NCI-H1436 treated with DMSO at 0.1 percent for 48 hours (cell line): ENCODE measurements at places on chromosomes 3 and 15.

DNA sequence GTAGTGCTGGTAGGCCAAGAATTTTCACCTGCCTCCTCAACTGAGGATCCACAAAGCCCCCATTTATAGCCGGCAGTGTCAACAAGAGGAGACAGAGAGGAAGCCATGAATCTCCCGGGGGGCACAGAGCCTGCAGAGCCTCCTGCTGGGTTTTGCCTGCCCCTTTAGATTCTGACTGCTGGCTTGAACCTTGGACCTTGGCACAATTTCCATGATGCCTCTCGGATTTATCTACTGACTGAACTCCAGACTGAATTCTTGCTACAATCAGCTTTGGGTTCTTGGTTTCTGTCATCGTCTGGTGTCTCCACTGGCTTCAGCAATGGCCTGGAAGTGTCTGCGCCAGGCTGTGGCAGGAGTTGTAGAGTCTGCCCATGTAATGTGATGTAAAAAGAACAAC lies 80.7 kb downstream of the GPR156 start:
- DNase-seq, result no peak

DNA sequence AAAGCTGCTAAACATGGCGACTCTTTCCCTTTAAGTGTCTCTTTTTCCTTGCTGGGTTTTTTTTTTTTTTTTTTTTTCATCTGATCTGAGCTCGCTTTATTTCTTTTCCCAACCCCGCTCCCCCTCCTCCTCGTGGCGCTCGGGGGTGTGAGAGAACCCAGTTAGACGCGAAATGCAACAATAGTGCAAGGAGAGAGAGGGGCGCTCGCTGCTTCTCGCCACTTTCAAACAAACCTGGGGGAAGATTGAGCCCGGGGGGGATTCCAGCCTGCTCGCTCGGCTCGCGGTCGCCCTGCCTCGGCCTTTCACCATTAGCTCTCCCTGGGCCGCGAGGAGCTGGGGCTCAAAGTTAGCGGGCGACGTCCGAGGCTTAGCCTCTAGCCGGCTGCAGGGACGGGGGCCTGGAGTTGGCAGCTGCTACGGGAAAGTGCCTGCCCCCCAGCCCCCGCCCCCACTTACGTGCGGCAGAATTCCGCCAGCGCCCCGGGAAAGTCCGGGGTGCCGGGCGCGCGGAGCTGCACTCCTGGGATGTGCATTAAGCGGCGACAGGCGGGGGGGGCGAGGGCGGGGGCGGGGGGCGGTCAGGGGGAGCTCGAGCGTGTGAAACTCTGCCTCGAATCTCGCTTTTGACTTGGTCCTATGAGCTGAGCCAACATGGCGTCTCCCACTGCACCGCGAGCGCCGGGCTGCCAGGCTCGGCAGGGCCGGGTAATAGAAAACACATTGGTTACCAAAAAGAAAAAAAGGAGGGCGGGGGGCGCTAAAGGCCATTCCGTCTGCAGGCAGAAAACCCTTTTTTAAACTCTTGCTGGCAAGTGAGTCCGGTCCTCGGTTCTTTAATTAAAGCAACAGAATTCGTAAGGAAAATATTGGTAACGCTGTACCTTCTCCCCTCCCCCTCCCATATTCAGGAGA lies 10.4 kb downstream of the NR2F2 start:
- no peak for DNase-seq

GRCh38 chr3:138440596-138440995 lies 6.2 kb downstream of the ESYT3 start:
- no peak for DNase-seq

DNA sequence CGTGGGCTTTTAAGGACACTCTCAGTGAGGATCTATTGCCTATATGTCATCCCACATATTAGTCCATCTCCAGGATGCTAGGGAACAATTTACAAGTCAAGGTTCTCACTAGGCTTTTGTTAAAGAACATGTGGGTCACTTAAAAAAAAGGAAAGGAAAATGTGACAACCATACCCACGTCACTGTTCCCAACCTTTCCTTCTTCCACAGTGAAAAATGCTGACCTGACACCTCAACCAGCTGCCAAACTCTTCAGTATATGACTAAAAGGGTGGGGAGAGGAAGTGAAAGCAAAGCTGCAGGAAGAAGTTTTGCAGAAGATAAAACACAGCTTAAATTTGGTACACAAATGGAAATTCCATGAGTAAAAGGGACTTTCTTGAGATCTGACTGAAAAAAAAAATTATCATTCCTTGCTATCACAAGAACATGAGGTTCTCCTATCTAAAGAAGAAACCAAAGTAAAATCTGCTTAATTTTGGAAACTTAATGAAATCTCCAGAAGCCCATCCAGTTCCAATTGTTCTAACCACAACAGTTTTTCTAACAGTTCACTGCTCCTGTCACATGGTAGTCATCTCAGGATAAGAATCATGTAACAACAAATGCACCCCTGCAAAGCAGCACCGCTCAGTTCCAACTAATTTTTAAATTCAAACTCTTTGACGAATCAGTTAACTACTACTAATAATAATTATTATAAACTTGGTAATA lies 117.0 kb upstream of the TSPAN3 start:
- no peak for DNase-seq

- no peak for DNase-seq
Measured at GRCh38 chr3:76731471-76731870, 308.4 kb upstream of the ROBO2 start.

DNA sequence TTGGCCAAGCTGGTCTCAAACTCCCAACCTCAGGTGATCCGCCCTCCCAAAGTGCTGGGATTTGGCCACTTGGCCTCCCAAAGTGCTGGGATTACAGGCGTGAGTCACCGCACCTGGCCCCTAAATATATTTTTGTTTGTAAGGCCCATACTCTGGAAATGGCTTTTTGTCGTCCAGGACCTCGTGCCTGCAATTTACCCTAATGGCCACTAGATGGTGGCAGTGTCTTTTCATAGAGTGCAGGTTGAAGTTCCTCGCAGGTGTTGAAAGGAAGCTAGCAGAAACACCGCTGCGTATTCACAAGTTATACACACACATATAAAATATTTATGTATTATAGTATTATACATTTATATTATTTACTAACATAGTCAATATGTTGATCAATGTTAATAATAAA lies 97.2 kb downstream of the LRTM1 start:
- no peak for DNase-seq

DNA sequence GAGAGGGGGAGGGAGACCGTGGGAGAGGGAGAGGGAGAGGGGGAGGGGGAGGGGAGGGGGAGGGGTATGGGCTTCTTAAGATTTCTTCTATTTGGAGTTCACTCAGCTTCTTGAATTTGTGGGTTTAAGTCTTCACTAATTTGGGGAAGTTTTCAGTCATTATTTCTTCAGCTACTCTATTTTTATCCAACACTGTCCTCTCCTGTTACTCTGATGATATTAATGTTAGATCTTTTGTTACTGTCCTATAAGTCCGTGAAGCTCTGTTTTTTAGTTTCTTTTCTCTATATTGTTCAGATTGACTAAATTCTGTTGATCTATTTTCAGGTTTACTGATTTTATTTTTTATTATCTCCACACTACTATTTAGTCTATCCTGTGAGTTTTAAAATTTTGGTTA lies 351.5 kb upstream of the TPM1 start:
- no peak for DNase-seq

DNA sequence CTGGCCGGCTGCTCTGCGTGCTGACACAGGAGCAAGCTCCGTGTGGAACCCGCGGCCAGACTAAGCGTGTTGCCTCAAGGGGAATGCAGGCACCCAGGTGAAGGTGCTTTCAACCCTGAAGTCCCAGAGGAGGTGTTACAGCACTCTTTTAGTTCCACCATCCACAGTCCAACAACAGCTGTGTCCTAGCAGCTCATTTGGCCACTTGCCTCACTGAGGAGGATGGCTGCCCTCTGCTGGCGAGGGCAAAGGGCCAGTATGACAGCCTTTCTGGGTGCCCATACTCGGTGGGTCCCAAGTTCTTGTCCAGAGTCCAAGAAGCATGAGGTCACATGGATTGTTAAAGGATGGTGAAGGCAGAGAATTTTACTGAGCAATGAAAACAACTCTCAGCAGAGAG lies 87.8 kb downstream of the C3orf85 start:
- no peak for DNase-seq

DNA sequence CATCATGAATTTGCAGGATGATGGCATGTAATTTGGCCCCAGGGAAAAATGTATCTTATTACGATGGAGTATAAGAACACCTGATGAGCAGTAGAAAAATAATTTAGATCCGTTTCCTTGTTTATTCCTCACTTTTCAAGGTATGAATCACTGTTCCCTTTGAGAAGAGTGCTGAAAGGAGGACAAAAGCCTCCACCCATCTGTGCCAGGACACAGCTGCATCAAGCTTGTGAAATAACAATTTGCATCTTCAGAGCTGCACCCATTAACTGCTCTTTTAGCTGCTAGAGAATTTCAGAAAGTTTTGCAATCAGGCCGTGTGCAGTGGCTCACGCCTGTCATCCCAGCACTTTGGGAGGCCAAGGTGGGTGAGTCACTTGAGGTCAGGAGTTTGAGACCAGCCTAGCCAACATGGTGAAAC lies 9.6 kb downstream of the CLDND1 start:
- no peak for DNase-seq

DNA sequence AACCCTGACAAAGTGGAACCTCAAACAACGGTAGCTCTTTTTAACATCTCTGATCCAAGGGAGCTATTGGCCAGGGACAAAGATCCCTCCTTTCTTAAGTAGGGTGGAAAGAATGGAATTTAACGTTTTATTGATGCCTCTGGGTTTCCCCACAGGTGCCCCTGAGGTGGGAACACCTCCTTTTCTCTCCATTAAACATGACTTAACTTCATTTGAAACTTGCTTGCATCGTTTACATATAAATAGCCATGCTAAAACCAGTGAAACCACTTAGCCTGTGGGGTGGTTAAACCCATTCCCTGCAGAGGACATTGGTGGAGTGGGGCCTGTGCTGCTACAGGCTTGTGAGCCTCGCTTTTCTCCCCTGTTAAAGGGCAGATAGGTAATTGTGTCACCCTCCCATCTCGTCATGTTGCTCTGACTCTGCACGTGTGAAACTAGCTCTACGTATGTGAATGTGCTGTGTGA lies 9.7 kb downstream of the CGNL1 start:
- no peak for DNase-seq

- no peak for DNase-seq
Measured at GRCh38 chr15:40092979-40093869, 15.5 kb downstream of the BMF start.

DNA sequence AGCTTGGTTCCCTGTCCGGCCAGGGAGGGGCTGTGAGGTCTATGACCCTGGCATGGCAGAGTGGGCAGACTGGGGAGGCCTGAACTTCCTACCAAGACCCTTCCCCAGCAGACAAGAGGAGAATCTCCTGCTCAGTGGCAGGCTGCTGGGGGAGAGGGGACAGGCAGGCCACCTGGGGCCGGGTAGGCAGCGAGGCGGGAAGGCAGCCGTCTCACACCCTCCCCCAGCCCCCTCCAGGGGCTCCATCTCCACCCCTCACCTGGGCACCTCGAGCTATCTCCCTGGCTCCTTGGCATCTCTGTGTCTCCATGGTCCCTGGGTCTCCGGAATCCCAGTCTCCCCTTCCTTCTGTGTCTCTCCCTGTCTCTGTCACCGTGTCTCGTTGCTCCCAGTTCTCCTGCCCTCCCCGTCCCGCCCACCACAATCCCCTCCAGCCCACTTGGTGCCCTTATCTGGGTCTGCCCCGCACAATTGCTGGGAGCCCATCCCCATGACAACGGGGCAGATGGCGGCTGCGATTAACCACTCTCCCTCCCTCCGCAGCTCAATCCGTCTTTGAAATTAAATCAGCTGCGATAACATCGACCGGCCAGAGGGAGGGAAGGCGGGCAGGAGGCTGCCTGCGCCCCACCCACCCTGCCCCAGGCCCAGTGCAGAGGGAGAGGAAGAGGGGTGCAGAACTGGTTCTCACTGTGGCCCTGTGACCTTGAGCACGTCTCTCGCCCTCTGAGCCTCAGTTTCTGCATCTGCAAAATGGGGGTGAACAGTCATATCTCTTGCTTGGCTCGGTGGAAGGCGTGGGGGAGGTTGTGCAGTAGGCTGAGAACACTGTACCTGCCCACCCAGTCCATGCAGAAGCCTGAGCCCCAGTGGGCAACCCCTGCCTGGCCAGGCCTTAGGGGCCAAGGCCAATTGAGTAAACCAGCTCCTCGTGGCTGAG lies 9.6 kb downstream of the DNAJB8 start:
- DNase-seq, result no peak

GRCh38 chr15:39443659-39444219 lies 137.1 kb upstream of the THBS1 start:
- DNase-seq, result no peak

GRCh38 chr3:69838217-69838616 lies 99.0 kb downstream of the MITF start:
- DNase-seq, result no peak

- no peak for DNase-seq
Measured at GRCh38 chr3:197336348-197336747, 37.9 kb upstream of the DLG1 start.

GRCh38 chr3:157279237-157279636 lies 119.3 kb upstream of the CCNL1 start:
- no peak for DNase-seq

- no peak for DNase-seq
Measured at GRCh38 chr3:3085782-3086181, 24.4 kb downstream of the IL5RA start.

GRCh38 chr15:47784820-47785219 lies 67.5 kb downstream of the SEMA6D start:
- no peak for DNase-seq

DNA sequence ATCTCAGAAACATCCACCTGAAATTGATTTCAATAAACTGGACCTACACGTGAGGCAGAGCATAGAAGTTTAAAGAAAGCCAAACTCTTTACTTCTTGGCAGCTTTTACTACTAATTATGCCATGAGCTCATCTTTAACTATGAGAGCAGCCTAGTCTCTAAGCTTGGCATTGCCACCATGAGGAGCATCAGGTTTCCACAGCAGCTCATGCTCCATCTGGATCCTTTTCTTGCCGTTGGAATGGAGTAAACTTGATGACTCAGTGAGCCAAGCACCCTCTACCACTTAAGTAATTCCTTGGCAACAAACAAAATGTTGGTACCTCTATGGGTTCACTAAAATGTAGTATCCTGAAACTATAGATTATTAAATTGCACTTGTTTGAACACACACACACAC lies 583.2 kb downstream of the EPHA3 start:
- no peak for DNase-seq

DNA sequence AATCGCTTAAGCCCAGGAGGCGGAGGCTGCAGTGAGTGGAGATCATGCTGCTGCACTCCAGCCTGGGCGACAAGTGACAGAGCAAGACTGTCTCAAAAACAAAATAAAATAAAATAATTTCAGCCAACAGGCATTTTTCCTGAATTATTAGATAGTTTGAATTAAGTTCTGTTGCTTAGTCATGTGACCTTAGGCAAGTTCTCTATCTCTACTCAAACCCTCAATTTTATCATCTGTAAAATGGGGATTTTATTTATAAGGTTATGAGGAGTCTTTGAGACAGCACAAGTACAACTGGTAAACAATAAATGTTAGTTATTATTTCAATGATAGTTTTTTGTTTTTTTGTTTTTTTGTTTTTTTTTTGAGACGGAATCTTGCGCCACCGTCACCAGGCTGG lies 13.0 kb downstream of the SQOR start:
- no peak for DNase-seq

- DNase-seq, result no peak
Measured at GRCh38 chr3:185164428-185165217, 11.8 kb upstream of the C3orf70 start.
